ENCODE measurements at places on chromosomes 2 and 18.

DNA sequence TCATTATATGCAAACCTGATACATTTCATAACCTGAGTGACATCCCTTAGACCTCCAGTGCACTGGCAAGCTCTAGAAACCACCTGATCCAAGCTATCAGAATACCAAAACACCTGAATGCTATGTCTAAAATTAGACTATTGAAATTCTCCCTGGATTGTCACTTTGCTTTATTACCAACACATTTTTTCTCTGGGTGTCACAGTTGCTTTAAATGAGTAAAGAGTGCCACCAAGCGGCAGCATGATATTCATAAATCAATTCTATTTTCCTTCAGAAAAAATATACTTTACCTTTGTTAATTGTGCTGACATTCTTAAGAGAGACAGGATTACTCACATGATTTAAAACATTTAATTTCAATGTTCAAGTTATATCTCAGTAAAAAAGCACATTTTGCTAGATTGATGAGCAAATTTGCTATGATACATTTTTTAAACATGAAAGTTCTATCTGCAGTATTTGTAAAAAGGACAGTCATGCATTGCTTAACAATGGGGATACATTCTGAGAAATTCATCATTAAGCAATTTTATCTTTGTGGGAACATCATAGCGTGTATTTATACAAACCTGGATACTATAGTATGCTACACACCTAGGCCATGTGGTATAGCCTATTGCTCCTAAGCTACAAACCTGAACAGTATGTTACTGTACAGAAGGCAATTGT is 338.4 kb upstream of the SLC39A10 start:
- DNase-seq = no peak

- DNase-seq = no peak
Measured at GRCh38 chr2:217859926-217860325, 142.9 kb downstream of the TNS1 start.

DNA sequence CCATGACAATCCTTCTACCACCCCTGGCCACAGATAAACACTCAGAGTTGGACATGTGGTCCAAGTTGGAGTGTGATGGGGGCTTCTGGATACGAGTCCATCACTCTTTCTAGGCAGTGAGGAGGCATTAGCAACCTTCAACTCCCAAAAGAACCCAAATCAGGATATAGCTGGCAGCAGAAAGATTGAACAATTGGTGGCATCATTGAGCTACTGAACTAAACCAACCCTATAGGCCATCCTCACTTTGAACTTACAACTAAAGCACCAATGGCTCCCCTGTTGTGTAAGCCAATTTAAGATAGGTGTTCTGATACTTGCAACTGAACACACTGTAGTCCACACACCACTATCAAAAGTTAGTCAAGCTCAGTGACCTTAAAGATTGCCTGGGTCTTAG is 24.0 kb upstream of the MARCO start:
- no peak for DNase-seq

- DNase-seq = no peak
Measured at GRCh38 chr18:62490967-62491695, 31.7 kb upstream of the ZCCHC2 start.

DNA sequence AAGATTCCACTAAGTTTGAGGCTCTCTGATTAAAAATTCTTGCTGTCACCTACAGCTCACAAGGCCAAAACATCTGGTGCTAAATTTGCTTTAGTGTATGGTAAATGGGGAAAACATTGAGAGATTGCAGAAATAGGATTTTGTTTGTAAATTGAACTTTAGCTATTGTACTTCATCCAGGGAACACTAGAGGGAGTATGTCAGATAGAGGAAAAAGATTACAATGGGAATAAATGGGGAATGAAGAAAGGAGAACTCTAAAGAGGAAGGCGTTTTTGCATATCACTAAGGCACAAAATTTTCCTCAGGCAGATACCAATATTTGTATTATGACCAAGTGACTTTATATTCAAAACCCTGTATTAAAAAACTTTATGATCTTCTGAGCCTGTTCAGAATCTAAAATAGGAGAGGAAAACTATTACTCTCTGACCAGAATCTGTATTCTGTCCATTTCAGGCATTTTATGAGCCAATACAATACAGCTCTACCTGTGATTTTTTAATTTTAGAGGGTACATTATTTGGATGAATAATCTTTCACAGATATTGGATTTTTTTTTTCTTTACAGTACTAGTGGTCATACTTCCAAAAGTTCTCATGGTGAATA is 52.3 kb upstream of the ITGB6 start:
- no peak for DNase-seq

DNA sequence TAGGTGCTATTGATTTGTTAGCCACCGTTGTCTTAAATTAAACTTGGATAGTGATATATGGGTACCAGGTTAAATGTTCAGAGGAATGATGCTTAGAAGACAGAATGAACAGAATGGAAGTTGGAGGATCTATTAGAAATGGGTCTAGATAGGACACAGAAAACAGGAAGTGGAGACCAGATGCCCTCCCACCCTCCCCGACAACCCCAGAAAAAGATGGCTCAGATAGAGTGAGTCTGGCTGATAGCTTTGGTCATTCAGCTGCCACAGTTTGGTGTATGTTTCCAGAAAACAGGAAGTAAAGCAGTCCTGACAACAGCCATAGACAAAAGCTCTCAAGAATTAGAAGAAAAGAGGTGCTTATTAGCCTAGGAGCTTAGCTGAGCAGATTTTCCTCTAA is 71.5 kb upstream of the DSG1 start:
- no peak for DNase-seq

DNA sequence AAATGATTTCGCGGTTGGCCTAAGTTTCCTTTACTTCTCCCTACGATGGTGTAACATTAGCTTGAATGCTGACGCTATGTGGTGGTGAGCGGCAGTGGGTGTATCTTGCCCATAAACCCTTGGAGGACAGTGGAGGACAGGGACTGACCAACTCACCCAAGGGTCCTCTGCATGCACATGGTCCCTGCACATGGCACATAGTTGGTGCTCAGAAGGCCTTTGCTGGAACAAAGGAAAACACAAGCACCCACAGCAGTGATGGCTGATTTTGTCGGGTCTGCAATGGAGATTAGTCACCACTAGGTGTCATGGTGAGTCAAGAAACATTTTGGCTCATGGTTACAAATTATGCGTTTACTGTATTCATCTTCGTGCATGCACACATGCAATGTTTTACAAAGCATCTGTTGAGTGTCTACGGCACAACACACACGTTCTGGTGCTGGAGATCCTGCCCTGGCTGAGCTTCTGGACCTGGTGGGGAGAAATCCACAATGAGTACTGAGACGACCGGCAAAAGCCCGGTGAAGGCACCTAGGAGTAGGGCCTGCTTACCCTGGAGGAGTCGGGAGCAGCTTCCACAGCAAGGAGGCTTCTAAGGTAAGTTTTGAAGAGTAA is 44.0 kb downstream of the PDCL3 start:
- DNase-seq = peak; percentile 62

- peak; percentile 52 for DNase-seq
Measured at GRCh38 chr2:147026664-147027295, 818.0 kb upstream of the ACVR2A start.

DNA sequence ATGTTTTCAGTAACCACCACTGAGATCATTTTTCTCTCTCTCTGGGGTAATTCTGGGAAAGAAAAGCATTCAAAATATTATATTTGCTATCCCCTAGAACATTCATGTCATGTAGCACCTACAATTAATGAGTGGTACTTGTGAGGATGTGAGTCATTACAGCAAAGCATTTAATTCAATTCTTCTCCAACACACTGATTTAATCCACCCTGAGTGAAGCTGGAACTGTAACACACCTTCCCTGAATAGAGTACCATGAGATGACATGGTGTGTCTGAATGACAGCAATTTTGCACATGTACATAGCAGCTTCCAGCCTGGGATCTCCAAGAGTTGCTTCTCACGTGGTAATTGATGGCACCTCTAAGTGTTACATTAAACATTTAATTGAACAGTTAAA is 207.1 kb upstream of the SLC14A2 start:
- DNase-seq = no peak

GRCh38 chr18:58800582-58800981 is 64.1 kb upstream of the ZNF532 start:
- DNase-seq = no peak

DNA sequence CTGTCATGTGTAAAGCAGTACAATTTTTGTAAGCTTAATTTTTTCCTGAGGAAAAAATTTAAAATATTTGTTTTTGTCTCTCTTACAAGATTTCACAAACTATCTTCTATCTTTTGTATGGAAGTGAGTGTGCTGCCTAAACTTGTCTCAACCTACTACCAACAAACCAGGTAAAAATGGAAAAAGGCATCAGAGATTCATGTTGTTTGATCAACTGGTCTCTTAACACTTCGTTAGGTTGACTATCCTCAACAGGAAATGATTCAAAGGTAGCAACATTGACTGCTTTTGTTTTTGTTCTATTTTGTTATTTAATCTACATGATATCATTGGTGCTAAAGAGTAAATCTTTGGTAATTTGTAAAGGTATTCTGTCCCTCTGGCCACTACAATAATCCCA is 47.7 kb upstream of the RND3 start:
- DNase-seq = no peak

- DNase-seq = peak; percentile 64
Measured at GRCh38 chr2:203623096-203623495, 83.3 kb upstream of the CD28 start.

GRCh38 chr2:64594226-64594989 is 59.3 kb downstream of the SERTAD2 start:
- DNase-seq = no peak

DNA sequence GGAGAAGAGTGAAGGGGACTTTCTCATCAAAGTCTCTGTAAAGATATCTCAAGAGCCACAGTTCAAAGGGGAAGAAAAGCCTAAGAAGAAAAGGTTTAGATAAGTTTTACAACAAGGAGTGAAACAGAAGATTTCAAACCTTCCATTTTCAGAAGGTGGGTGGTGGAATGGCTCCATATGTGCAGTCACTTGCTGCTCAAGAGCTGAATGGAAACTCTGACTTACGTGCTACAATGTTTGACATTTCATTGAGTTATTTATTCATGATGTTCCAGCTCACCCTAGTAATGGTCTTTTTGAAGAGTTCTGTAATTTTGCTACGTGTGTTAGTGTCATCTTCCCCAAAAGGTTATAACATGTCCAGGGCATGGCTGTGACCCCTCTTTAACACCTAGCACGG is 21.7 kb downstream of the LCT start:
- DNase-seq = no peak

GRCh38 chr2:1305342-1306013 is 107.8 kb upstream of the TPO start:
- DNase-seq = no peak

- DNase-seq = no peak
Measured at GRCh38 chr2:226733189-226733858, 66.3 kb downstream of the IRS1 start.

- DNase-seq = no peak
Measured at GRCh38 chr2:157349949-157350515, 24.4 kb upstream of the ERMN start.

DNA sequence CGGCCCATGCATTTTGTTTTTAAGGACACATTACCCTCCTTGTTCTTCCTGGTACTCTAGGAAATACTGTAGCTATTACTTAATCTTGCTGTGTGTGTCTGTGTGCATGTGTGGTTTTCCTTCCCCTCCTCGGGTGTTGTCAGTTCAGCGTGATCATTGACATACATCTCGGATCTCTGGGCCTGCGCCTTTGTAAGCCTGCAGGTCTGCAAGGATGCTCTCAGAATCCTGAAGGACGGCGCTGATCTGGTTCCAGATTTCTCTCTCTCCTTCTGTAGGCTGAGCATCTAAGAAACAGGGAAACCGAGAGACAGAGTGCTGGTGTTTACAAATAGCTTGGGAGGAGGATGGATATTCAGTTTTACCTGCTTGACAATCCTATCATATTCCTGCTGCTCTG is 100.2 kb downstream of the CYRIA start:
- no peak for DNase-seq

DNA sequence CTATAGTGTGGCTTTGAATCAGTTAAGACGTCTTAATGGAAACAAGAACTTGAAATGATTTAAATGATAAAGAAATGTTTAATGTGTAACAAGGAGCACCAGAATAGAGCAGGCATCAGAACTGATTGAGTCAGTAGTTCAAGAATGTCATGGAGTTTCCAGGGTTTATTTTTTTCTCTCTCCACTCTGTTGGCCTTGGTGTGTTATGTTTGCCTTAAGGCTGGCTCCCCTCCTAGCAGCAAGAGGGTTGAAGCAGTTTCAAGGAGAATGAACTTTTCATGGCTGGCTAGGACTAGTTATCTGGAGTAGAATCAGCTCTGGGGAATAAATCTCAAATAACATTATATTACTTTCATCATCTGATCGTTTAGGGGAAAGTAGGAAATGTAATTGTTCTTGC is 13.4 kb upstream of the GLS start:
- no peak for DNase-seq

GRCh38 chr2:240255165-240255491 is 114.7 kb upstream of the OTOS start:
- no peak for DNase-seq

DNA sequence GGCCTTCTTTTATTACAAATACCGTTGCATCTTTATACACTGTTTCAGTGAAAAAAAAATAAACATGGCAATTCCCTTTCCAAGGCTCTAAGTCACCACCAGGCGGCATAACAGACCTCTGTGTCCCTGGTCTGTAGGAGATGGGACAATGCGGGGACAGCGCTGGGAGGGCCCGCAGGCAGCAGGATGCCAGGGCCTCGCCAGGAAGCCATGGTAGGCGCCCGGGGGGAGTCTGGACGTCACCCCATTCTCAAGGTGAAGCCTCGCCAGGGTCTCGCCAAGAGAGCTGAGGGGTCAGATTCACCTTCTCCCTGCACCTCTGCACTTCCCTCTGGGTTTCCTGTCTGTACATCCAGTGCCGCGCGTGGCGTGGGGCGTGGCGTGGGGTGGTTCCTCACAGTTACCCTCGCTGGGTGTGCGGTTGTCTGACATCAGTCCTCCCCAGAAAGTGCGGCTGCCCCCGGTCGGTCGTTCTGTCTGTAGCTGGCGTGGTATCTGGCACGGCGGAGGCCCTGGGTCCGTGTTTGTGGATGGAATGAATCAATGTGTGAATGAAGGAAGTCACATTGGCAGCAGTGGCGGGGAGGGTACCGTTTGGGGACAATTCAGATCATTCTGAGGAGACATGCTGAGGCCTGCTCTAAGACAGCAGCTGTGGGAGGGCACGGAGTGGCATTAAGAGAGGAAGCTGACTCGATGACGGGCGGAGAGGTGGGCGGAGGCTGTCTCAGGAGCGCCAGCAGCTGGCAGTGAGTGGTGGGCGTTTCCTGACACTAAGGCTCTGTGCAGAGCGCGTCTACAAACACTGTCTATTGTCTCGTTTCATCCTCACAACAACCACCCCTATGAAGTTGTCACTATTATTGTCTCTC is 46.0 kb downstream of the LRRFIP1 start:
- DNase-seq = peak; percentile 79

- peak; percentile 32 for DNase-seq
Measured at GRCh38 chr18:8744656-8745055, 39.3 kb downstream of the MTCL1 start.
